ENCODE measurements at places on chromosomes 3 and 15. TPM values are rescaled to one million over a fixed set of nuclear protein-coding genes. Genes with fewer than 3 reads are reported as not detected.

The B4GALT4 gene
- total RNA-seq, result 25.9 TPM

The TM4SF18 gene
- 21.5 TPM for total RNA-seq

The LDHAL6B gene
- not detected for total RNA-seq

The PDE8A gene
- total RNA-seq, result 23.8 TPM

GRCh38 chr15:48682942-48683651 lies 37.6 kb upstream of the FBN1 start:
- peak; percentile 90 for DNase-seq

DNA sequence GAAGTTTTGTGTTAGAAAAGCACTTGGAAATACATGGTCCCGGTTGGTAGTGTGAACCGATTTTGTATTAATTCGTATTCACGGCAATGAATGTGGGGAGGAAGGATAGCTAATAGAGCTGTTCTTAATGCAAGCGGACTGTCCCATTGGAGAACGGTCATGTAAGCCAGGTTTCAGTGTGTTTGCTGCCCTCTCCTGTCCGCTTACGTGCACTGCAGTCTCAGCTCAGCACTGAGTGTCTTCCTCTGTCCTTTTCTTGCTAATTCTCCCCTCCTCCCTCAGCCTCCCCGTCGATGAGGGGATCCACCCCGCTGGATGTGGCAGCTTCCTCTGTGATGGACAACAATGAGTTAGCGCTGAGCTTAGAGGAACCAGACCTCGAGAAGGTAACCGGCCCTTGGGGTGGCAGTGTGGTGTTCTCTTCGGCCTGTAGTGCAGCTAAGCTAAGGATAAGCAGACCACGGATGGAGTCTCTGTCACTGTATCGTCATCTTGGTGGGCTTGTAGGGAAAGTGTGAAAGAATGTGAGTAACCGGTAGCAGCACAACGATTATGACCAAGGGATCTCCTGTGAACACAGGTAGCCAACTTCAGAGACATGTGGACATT lies 267.5 kb upstream of the CHRM5 start:
- DNase-seq, result peak; percentile 74

GRCh38 chr3:39097716-39098472 lies 9.5 kb downstream of the GORASP1 start:
- no peak for DNase-seq

DNA sequence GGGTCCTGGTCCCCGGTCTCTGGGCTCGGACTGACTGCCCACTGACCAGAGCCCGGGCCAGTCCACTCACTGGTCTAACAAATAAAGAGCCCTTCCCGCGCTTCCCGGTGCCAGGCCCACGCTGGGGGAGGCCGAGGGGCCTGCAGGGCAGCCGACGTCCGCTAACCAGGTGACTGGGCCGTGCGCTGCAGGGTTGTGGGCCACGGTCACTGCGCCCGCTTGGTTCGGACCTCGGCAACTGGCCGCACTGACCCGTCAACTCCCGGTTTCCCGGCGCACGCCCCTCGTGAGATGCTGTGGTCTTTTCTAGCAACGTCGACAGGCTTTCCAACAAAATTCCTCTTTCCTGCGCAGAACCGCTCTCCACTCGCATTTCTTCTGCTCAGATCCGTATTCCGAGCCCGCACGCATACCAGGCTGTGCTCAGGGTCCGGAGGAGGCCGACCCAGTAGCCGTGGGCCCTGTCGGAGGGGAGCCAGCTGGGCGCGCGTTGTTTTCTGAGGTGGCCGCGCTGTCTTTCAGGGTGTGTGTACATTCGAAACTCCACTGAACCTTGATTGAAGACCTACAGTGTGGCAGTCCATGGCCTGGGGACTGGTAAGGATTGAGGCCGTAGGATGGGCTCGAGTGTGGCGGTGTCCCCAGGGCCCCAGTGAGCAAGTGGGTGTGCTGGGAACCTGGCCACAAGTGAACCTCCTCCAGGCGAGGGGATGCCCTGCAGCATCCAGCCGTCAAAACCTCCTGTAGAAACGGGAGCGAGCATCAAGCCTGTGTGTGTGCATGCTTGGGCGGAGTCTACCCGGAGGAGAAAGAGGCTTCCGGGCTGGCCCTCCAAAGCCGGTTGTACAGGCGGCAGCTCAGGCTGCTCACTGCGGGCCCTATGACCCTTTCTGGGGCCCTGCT lies 875 bp upstream of the NT5DC2 start:
- no peak for DNase-seq

GRCh38 chr3:181549266-181549665 lies 162.5 kb upstream of the SOX2 start:
- DNase-seq, result no peak

DNA sequence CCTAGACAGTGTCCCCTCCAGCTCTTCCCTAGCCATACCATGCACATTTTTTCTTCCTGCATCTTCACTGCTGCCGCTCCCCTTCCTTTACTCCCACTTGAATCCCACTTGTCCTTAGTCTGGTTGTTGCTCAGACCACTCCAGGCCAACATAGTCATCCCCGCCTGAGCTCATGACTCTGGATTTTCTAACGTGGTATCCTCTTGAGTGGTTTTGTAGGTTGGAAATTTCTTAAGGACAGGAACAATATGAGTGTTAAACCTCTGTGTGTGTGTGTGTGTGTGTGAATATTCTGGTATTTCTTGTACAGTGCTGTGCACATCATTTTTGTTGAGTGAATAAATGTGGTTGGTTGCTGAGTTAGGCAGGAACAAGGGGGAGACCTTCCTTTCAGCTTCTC lies 3.1 kb downstream of the BAHD1 start:
- no peak for DNase-seq

DNA sequence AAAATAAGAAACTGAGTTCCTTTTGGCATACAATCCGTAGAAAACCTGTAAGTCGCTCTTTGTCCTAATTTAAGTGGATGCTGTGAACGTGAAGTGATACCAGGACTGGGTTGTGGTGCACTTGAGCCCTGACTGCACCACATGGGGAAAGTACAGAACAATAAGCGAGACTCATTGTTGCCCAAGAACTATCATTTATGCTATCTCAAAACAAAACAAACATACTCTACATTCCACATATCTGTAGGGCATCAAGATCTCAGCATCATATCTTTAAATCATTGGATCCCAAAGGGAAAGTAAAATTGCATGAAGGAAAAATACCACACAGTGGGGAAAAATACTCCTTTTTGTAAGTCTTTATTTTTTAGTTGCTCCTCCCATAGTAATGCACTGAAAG lies 580.3 kb downstream of the MECOM start:
- DNase-seq, result no peak

- no peak for DNase-seq
These were observed 342.4 kb upstream of the KCNMB2 start for GRCh38 chr3:178193846-178194245.
